ENCODE measurements at places on chromosomes 16 and 17.
A peak's percentile ranks its signal among the peaks of the same experiment; 100 is the strongest.

- DNase-seq: no peak
Observed at GRCh38 chr17:49460401-49460800, 34.7 kb upstream of the NGFR start.

DNA sequence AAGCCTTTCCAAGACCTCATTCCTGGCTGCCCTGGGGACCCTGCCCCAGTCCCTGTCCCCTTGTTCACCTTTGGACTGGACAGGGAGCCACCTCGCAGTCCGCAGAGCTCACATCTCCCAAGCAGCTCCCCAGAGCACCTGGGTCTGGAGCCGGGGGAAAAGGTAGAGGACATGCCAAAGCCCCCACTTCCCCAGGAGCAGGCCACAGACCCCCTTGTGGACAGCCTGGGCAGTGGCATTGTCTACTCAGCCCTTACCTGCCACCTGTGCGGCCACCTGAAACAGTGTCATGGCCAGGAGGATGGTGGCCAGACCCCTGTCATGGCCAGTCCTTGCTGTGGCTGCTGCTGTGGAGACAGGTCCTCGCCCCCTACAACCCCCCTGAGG is 38.7 kb upstream of the IL21R start:
- DNase-seq: no peak

DNA sequence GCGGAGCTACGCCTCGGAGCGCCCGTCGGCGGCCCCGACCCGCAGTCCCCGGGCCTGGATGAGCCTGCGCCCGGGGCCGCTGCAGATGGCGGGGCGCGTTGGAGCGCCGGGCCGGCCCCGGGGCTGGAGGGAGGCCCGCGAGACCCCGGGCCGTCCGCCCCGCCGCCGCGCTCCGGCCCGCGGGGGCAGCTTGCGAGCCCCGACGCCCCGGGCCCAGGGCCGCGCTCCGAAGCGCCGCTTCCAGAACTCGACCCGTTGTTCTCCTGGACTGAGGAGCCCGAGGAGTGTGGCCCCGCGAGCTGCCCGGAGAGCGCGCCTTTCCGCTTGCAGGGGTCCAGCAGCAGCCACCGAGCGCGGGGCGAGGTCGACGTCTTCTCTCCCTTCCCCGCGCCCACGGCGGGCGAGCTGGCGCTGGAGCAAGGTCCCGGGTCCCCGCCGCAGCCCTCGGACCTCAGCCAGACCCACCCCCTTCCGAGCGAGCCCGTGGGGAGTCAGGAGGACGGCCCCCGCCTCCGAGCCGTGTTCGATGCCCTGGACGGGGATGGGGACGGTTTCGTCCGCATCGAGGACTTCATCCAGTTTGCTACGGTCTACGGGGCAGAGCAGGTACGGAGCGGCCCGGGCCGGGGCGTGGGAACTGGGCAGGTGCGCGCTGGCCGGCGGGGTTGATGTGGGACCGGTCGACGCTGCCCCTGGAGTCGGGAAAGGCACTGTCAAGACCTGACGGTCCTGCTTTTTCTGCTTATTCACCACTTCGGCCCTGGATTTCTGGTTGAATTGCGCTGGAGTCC is 861 bp downstream of the RAB11FIP3 start:
- DNase-seq: no peak

GRCh38 chr17:34525651-34526050 is 53.7 kb upstream of the TMEM132E start:
- DNase-seq: no peak

DNA sequence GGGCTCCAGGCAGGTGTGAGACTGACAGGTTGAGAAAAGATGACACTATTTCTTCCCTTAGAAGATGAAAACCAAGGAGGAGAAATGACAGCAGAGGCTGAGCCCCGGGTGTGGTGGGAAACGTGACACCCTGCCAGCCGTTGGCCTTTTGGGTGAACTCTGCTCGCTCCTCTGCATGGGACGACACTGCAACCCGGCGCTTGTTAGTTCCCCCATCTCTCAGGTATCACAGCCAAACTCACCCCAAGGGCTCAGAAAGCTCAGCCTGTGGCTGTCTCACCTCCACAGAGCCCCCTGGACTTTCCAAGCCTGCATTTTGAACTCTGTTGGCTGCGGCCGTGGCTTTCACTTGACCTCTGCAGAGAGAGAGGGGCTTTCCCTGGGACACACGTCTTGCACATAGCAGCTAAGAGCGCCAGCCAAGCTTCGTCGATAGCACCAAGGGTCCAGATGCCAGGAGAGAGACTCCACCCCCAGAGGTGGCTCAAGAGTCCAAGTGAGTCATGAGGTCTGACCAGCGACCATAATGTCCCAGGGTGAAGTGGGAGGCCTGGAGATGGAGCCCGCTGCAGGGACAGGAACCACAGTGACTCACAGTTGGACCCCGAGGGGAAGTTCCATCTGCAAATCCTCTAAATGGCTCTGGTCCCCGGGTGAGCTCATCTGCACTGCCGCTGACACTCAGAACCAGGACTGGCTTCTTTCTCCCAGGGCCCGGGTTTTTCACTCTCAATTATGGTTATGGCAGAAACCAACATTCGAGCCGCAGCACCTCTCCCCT is 301.9 kb downstream of the SOX9 start:
- no peak for DNase-seq

- DNase-seq: no peak
Observed at GRCh38 chr17:40253565-40253964, 34.1 kb upstream of the CDC6 start.

DNA sequence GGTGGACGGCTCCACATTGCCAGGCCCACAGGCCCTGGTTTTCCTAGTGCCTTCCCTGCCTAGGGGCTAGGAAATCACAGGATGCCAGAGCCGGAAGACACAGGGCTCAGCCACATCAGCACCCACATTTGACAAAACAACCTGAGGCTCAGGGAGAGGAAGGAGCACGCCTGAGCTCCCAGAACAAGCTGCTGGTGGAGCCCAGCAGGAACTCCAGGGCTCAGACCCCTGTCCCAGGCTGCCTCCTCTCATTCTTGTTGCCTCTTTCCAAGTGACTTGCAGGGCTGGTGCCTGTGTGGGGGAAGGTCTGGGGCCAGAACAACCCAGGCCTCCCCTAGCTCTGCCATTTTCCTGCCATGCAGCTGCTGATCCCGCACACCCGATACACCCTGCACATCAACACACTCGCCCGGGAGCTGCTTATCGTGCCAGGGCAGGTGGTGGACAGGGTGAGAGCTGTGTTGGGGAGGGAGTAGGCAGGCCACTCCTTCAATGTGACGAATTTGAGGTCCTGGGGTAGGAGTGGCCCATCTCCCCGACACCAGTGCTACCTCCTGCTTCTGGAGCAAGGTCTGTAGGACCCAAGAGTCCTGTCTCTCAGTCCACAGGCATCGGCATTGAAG is 7.6 kb downstream of the ALOX15B start:
- DNase-seq: no peak

GRCh38 chr16:27313422-27314160 is at the start of gene IL4R:
Gene IL4R, plus strand, starts transcription at chr16:27313974. Its CDS starts 26,230 bp downstream, at chr16:27340204.
- peak; percentile 61 for DNase-seq

DNA sequence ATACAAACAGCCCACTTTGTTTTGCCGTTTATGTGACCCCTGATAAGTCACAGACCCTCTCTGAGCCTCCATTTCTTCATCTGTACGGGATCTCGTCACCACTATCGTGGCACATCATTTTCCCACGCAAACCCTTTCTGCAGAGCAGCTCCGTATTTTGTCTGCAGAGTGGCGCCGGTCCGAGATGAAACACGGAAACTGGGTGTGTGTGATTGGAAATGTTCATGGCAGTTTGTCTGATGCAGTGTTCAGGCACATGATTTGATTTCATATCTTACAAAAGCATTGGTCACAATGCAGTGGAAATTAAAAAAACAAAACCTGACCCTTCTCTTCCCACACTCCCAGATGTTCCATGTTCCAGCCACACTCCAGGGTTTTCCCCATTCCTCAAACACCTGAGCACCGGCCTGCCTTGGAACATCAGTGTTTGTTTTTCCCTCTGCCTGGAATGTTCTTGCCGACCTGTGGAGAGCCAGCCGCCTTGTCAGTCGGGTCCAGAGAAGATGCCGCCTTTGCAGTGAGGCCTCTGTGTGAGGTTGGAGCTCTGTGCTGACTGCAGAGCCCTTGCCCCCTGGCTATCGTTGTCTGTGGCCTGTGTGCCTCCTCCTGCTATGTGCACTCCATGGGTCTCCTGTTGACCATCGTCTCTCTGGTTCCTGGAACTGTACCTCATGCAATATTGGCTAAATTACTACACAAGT is 39.2 kb downstream of the NT5M start:
- no peak for DNase-seq

GRCh38 chr17:57021226-57021940 is 43.5 kb downstream of the SCPEP1 start:
- DNase-seq: no peak

- no peak for DNase-seq
Observed at GRCh38 chr17:12398441-12399051, 267.1 kb upstream of the MYOCD start.

- no peak for DNase-seq
Observed at GRCh38 chr16:85650135-85650843, 37.2 kb downstream of the GSE1 start.

GRCh38 chr17:34081269-34081668 is 173.8 kb upstream of the CCL2 start:
- no peak for DNase-seq

- DNase-seq: no peak
Observed at GRCh38 chr16:79768276-79768970, 167.9 kb upstream of the MAF start.

DNA sequence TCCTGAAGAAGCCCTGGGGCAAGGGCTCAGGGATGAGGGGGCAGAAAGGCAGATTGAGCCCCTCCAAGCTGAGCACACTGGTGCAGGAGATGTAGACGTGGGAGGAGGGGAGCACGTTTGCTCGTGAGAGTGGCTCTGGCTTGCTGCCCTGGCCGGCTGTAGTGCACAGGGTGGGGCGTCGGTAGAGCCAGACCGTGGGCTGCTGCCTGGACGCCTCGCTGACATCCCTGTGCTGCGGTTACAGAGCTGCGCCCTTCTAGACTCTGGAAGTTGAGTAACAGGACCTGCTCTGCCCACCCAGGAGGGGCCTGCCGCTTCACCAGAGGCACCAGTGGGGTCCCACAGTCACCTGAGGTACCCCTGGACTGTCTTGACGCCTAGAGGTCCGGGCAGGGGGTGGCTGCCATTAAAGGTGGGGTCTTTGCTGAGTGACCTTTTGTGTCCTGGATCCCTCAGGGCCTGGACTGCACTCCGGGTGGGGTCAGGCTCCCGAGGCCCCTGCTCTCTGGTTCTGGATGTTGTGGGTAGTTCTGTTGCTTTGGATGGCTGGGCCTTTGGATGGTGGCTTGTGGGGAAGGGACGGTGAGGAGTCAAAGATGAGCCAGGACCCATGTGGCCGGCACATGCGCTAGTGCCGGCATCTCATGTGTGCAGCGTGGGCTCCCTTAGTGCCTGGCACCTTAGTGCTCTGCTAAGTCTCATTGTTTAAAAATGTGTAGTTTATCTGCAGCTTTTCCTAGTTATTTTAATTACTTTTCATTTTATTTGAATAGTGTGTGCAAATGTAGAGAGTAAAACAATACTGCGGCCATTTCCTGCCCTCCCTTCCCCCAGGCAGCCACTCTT is 41.7 kb downstream of the PGS1 start:
- DNase-seq: no peak

- DNase-seq: no peak
Observed at GRCh38 chr16:9596788-9597187, 505.3 kb downstream of the HAPSTR1 start.

DNA sequence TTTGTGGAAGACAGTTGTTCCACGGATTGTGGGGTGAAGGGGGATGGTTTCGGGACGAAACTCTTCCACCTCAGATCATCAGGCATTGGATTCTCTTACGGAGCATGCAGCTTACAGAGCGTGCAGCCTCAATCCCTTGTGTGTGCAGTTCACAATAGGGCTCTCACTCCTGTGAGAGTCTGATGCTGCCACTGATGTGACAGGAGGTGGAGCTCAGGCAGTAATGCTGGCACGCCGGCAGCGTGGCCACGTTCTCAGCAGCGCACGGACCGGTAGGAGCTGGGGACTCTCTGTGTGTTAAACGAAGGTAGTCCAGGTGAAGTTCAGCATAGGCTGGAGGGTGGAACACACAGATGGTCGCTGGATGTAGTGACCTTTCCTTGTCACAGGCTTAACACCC is 37.8 kb downstream of the SEC14L1 start:
- no peak for DNase-seq

- no peak for DNase-seq
Observed at GRCh38 chr17:70323269-70323668, 153.9 kb downstream of the KCNJ2 start.

- no peak for DNase-seq
Observed at GRCh38 chr16:22337045-22337444, 37.4 kb downstream of the CDR2 start.

- no peak for DNase-seq
Observed at GRCh38 chr16:85350973-85351372, 238.7 kb upstream of the CIBAR2 start.

- no peak for DNase-seq
Observed at GRCh38 chr17:4433515-4434031, at the start of gene SPNS3. Gene SPNS3, plus strand, starts transcription at chr17:4433940. Its CDS starts 28 bp downstream, at chr17:4433968.

- no peak for DNase-seq
Observed at GRCh38 chr16:35182043-35182677, 1722.7 kb downstream of the TP53TG3F start.

DNA sequence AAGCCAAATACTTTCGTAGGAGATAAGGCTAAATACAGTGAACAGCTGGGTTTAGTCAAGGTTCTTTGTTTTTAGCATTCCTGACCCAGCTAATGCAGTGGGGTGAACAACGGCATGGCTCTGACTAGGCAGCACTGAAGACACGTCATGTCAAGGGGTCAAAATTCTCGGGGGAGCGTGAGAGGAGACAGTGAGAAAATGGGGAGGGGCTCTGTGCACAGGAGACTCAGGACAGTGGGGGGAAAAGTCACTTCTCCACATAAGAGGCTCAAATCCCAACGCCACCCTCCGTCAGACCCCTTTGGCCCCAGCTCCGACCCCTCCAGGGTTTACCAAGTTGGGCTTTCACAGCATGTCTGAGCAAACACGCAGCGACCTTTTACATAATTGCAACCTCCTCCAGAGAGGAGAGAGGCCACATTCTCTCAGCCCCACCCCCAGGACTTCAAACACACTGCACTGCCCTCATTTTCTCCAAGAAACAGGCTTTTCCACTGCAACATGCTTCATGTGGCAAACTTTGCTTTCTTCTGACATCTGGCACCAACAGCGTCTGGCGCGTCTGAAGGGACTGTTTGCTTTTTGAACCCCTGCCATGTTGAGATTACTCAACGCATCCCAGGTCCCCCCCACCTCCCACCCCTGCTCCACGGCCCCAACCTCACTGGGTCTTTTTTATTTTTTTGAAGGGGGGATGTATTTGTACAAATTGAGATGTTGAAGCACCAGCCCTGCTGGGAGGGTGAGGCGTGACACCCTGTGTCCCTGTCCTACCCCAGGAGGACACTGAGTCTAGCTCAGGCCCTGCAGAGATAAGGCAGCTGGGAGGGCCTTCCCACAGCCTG is 30.0 kb downstream of the AXIN2 start:
- DNase-seq: no peak

- DNase-seq: peak; percentile 43
Observed at GRCh38 chr16:3094289-3095027, 4.6 kb downstream of the ZSCAN10 start.

Data from activated T-cell treated with anti-CD3 and anti-CD28 coated beads, Interleukin-2, amount 50 U/mL, for 4 hours (primary cell).